ENCODE measurements at places on chromosomes 7 and 10.

GRCh38 chr10:121975295-121976086 is 474 bp upstream of the NSMCE4A start:
- H3K27ac ChIP-seq = no peak overlapping the region
- H3K36me3 ChIP-seq = peaks cover 14% of the 10 kb centered on the region
- peaks cover 3% of the 10 kb centered on the region for H3K4me1 ChIP-seq
- H3K27me3 ChIP-seq = no peaks in the 10 kb centered on the region
- peak overlapping the region; percentile 88 for H3K4me3 ChIP-seq

DNA sequence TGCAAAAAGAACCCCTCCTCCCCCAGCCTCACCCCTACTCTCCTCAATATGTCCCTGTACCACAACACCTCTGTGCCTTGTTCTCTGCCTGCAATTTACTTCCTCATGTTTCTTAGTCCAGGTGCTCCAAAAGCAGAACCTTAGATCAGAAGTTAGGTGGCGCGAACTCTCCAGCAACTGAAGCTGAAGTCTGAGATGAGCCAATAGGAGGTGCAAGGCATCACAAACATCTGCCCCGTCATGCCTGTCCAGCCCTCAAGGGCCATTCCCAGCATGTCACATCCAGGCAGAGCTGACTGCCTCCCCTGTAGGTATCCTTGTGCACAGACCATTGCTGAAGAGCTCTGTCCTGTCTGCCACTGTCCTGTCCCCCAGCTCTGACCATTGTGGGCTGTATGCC is 508.8 kb downstream of the GRID1 start:
- no peaks in the 10 kb centered on the region for H3K36me3 ChIP-seq
- DNase-seq = no peak
- H3K27ac ChIP-seq = no peak overlapping the region
- H3K4me3 ChIP-seq = no peak overlapping the region

DNA sequence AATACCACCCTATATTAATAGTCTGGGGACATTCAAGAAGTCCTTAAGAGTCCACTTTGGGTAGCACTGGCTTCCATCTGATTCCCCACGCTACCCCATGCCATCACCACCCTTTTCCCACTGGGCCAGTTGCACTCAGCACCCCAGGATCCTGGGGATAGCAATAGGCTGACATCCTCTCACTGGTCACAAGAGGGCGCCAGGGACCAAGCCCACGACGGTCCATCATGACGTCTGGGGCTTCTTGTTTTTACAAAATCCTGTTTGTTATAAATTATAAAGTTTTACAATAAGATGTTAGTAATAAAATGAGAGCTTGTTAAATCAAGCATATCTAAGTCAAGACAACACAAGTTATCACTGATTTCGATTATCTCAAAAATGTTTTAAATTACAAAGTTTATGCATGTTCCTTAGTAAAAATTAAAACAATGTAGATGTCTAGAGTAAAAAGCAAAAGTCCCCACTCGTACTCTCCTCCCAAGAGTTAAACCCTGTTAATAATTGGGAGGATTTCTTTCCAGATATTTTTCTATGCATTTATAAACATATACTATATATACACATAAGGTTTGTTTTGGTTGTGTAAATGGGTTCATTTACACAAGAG is 15.4 kb downstream of the GPNMB start:
- peaks cover under 1% of the 10 kb centered on the region for H3K4me1 ChIP-seq
- no peak overlapping the region for H3K4me3 ChIP-seq
- no peaks in the 10 kb centered on the region for H3K27me3 ChIP-seq
- H3K27ac ChIP-seq = no peak overlapping the region
- no peaks in the 10 kb centered on the region for H3K36me3 ChIP-seq

GRCh38 chr10:29273478-29273877 is 15.4 kb upstream of the LYZL1 start:
- no peak for DNase-seq
- no peak overlapping the region for H3K4me3 ChIP-seq
- no peaks in the 10 kb centered on the region for H3K4me1 ChIP-seq
- no peaks in the 10 kb centered on the region for H3K36me3 ChIP-seq
- peaks cover 10% of the 10 kb centered on the region for H3K27me3 ChIP-seq

DNA sequence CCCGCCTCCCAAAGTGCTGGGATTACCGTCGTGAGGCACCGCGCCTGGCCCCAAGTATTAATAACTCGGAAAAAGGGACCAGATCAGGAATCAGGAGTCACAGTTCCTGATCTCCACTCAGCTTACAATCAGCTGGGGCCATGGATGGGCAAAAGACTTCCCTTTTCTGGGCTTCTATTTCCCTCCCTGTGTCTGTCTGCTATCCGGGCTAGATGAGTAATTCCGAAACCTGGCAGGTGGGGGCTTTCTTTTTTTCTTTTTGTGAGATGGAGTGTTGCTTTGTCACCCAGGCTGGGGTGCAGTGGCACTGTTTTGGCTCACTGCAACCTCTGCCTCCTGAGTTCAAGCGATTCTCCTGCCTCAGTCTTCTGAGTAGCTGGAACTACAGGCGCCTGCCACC is 11.6 kb downstream of the RPS24 start:
- H3K27me3 ChIP-seq = no peaks in the 10 kb centered on the region
- no peak overlapping the region for H3K4me3 ChIP-seq

DNA sequence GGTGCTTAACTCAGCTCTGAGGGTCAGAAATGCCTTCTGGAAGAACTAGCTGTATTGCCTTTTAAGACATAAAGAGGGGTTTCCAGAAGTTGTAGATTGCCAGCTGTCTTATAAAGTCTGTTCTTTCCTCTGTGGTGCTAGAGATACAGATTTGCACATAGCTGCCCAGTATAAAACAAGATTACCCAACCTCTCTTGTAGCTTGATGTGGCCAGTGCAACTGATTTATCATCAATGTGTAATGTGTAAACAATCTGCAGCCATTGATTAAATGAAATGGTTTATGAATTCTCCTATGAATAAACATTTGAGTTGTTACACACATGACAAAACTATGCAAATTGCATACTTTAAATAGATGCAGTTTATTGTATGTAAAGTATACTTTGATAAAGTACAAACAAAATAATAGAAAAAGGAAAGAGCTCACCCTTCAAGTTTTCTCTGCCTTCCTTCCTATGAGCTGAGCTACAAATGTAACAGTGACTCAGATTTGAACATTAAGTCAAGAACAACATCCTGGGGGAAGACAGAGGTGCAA is 195.2 kb downstream of the TMEM26 start:
- no peaks in the 10 kb centered on the region for H3K4me1 ChIP-seq
- peaks cover 5% of the 10 kb centered on the region for H3K27me3 ChIP-seq
- no peak overlapping the region for H3K4me3 ChIP-seq
- no peaks in the 10 kb centered on the region for H3K36me3 ChIP-seq
- DNase-seq = no peak

DNA sequence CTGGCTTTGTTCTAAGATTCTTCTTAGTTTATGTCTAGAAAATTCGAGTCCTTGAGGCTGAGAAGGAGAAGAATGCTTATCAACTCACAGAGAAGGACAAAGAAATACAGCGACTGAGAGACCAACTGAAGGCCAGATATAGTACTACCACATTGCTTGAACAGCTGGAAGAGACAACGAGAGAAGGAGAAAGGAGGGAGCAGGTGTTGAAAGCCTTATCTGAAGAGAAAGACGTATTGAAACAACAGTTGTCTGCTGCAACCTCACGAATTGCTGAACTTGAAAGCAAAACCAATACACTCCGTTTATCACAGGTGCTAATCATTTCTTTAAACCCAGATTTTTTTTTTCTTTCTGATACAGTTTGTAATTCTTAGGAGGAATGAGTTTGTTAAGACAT is 6.7 kb downstream of the CEP55 start:
- DNase-seq = no peak
- no peak overlapping the region for H3K4me3 ChIP-seq
- no peaks in the 10 kb centered on the region for H3K27me3 ChIP-seq
- peaks cover 28% of the 10 kb centered on the region for H3K36me3 ChIP-seq
- no peak overlapping the region for H3K27ac ChIP-seq
- H3K4me1 ChIP-seq = peaks cover 4% of the 10 kb centered on the region

DNA sequence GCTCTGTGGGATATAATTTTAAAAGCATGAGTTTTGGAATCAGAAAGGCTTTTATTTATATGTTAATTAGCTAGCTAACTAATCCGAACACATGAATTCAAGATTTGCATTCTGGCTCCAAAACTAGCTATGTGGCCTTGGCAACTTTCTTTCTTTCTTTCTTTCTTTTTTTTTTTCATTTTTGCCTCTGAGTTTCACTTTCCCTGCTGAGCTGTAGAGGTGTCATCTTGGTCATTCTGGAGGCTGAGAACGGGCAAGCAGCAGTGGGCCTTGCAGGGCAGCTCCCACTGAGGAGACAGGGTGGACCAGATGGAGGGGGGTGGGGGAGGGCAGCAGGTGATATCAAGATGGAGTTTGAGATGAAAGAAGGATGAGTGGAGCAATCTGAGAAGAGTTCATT is 24.8 kb upstream of the SFMBT2 start:
- H3K4me1 ChIP-seq = no peaks in the 10 kb centered on the region
- no peaks in the 10 kb centered on the region for H3K36me3 ChIP-seq
- no peak overlapping the region for H3K4me3 ChIP-seq
- no peak overlapping the region for H3K27ac ChIP-seq
- H3K27me3 ChIP-seq = peaks cover 34% of the 10 kb centered on the region
- DNase-seq = no peak

- peaks cover 22% of the 10 kb centered on the region for H3K4me1 ChIP-seq
- peaks cover 26% of the 10 kb centered on the region for H3K36me3 ChIP-seq
These were observed 662 bp upstream of the PPRC1 start for GRCh38 chr10:102132193-102132562.

GRCh38 chr10:35940141-35941041 is 298.3 kb upstream of the FZD8 start:
- no peak overlapping the region for H3K27ac ChIP-seq
- no peaks in the 10 kb centered on the region for H3K4me1 ChIP-seq

DNA sequence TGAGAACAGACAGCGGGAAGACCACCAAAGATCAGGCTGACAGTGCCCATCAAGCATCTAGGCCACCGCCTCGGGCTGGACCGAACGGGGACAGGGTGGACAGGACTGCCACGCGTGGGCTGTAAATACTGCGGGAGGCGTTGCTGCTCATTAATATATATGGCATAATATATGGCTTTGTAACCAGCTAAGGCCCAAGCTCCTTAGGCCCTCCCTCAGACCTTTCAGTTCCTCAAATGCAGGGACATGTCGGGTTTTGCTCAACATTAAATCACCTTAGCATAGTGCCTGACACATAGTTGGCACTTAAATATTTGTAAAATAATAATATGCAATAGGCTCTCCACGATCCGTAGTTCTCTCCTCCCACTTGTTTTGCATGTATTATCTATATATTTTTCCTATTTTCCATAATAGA is 402 bp upstream of the TMEM168 start:
- peak overlapping the region; percentile 64 for H3K4me3 ChIP-seq
- H3K4me1 ChIP-seq = peaks cover 18% of the 10 kb centered on the region
- no peaks in the 10 kb centered on the region for H3K27me3 ChIP-seq
- no peak for DNase-seq

DNA sequence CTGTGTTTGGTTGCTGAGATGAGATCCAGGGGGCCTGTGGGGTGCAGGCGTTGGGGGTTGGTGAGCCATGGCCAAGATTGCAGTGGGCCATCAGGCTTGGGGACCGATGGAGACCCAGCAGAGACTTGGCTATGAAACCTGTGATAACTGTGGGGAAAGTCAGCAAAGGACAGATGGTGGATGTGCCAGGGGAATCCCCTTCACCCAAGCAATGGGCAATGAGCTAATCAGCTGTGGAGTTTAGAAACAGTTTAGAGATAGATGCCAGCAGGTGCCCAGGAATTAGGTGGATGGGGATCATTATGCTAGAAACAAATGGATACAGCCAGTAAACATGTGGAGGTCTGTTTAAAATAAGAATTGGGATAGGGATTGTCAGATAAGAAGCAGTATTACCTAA is 151.4 kb upstream of the FERD3L start:
- no peaks in the 10 kb centered on the region for H3K36me3 ChIP-seq
- no peak overlapping the region for H3K4me3 ChIP-seq
- no peak overlapping the region for H3K27ac ChIP-seq
- DNase-seq = no peak
- H3K27me3 ChIP-seq = no peaks in the 10 kb centered on the region
- no peaks in the 10 kb centered on the region for H3K4me1 ChIP-seq

DNA sequence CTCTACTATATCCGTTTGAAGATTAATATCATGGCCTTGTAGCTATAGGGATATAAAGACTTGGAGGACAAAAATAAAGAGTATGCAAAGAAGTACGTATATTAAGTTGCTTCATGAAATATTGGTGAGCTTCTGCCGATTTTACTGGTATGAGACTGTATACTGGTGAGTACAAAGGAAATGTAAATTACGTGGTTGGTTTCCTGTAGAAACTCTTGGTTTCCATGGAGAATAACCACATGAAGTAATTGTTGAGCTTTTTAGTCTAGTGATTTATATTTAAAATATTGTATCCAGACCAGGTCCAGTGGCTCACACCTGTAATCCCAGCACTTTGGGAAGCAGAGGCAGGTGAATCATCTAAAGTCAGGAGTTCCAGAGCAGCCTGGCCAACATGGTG is 32.2 kb upstream of the GLI3 start:
- H3K4me1 ChIP-seq = no peaks in the 10 kb centered on the region
- no peak for DNase-seq
- H3K27ac ChIP-seq = no peak overlapping the region
- no peak overlapping the region for H3K4me3 ChIP-seq

DNA sequence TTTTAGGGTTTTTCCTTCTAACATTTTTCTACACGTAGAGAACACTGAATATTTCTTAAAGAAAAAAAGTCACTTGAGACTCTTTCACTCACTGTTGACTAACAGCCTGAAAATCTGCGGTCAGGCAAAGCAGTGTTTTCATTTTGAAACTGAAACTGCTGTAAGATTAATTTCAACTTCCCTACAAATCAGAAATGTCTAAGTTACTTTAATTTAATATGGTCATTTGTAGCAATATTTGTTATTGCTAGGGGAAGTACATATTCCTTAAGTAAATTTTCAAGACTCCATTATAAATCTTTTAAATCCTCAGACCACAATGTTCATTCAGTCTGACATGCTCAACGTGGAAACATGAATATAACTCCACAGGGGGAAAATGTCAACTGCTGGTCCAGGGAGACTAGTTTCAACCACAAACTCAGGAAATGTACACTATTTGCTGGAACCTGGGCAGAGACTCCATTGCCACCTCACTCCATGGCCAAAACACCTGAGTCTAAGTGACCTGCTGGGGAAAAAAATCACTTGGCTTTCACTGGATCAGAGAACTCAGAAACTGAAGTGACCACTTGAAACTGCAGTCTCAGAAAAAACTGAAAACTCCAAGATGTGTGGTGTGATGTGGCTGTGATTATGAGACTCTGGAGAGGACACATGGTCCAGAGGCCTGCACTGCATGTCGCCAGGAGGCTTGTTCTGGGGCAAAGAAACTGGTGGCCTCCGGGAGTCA is 161.2 kb downstream of the TAX1BP1 start:
- H3K4me3 ChIP-seq = no peak overlapping the region
- H3K36me3 ChIP-seq = no peaks in the 10 kb centered on the region
- H3K27me3 ChIP-seq = peaks cover 38% of the 10 kb centered on the region
- no peak overlapping the region for H3K27ac ChIP-seq
- H3K4me1 ChIP-seq = no peaks in the 10 kb centered on the region
- no peak for DNase-seq

- H3K27ac ChIP-seq = no peak overlapping the region
- no peaks in the 10 kb centered on the region for H3K27me3 ChIP-seq
- no peak for DNase-seq
- H3K4me1 ChIP-seq = peaks cover 9% of the 10 kb centered on the region
- H3K36me3 ChIP-seq = no peaks in the 10 kb centered on the region
These were observed 8.4 kb downstream of the SORBS1 start for GRCh38 chr10:95552679-95553342.

Measured in K562 (cell line).